NCI-H510A treated with DMSO at 0.1 percent for 48 hours (cell line): ENCODE measurements at places on chromosomes 16 and 17.

DNA sequence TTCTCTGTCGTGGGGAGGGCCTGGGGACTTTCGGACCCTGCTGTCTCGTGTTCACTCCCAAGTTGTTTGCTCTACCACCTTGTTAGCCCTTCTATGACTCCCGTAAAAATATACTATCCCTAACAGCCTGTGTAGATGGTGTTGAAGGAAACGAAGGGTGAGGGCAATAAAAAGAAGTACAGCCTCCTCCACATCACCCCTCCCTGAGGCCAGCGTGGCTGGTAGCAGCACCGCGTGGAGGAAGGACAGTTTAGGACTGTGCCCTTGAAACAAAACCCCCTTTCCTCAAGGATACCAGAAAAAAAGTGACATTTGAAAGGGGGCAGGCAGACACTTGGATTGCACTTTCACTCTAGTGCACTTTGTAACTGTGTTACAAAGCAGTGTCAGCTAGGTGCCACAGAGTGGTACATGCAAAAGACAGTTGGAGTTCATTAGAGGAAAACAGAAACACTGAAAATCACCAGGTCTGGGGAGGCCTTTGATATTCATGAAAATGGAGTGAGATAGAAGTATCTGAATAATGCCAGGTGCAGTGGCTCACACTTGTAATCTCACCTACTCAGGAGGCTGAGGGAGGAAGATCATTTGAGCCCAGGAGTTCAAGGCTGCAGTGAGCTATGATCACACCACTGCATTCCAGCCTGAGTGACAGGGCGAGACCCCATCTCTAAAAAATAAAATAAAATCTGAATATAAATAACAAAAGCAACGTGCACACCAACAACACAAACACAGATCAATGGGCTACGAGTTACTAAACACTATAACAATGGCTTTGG, 53.8 kb downstream of the TBX4 start:
- DNase-seq: no peak

- DNase-seq: no peak
These were observed 7.6 kb downstream of the PDE6G start for GRCh38 chr17:81648707-81649085.

DNA sequence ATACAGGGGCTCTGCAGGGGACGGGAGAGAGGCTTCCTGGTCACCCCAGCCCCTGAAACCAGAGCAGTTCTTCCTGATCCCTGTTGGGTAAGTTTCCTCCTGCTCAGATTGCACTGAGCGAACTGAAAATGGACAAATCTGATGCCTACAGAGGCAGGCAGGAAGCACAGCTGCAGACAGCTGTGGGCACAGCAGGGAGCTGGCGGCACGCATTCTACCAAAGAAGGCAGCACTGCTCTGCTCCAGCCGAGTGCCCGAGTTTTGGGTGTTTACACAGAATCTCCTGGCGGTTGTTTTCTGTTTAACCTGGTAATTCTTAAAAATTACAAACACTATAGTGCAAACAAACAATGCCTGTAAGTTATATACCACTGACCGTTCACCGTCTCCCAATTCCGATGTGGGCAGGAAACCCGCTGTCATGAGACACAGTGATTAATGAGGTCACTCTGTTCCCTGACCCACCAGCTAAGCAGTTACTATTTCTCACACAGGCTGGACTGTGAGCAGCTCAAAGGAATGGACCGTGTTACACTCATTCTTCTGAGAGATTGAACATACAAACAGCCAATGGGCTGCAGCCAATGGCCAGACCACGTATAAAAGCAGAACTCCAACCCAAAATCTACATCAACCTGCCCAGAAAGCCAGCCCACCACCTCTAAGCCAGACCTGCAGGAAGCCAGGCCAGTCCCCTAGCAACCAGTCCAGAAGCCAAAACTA, 25.5 kb downstream of the NSMCE1 start:
- DNase-seq: peak; percentile 60

GRCh38 chr16:84550096-84550495, 45.6 kb upstream of the MEAK7 start:
- DNase-seq: no peak
